ENCODE measurements at places on chromosomes 6 and 20. TPM values are rescaled to one million over a fixed set of nuclear protein-coding genes. Genes with fewer than 3 reads are reported as not detected.

BMP7 gene
- total RNA-seq: not detected

CBLN4 gene
- total RNA-seq: not detected

- DNase-seq: no peak
Observed at GRCh38 chr20:35133735-35134134, 13.4 kb downstream of the EDEM2 start.

GRCh38 chr20:46056970-46057855 lies 28.2 kb downstream of the SLC12A5 start:
- DNase-seq: no peak

DNA sequence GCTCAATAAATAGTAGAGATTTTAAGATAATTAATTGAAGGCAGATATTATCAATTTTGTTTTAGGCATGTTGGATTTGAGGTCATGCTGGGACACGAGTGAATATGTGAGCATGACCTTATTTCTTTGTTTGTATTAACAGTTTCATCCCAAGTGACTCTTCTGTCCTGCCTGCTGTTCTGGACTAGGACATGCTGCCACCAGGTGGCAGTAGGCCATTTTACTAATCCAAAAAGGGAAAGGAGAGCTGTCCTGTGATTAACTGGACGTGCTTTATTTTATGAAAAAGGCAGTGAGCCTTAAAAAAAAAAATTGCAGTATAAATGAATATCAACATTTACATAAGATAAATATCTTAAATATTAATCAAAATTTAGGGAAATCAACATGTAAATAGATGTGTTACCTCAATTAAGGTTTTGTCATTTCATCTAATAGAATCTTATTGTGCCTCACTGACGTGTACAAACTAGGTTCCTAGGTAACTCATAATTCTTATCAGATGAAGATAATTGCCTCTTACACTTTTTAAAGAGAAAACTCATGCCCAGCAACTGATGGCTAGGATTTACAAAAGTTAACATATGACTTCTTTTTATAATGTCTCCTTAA lies 49.8 kb downstream of the FRK start:
- DNase-seq: peak; percentile 65

DNA sequence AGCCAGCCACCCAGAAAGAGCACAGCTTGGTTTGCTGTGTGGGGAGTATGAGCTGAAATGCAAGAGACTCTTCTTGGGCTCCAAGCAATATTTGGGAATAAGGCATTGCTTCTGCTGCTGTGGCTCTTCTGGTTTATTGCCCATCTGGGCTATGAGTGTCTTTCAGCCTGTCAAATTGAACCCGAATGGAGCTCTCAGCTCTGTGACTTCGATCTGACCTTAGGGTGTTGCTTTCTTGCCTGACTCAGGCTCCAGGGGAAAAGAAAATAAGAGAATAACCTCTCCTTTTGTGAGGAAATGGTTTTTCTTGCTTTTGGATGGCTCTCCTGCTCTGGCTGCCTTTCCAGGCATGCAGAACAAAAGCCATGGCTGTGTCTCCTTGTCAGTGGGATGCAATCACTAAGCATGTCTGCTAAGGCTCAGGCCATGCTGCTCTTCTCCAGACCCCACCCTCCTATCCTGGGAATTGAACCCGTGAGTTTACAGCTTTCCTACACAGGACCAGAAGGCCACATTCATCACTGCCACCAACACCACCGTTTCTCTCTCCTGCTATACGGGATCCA lies 169.4 kb upstream of the JAG1 start:
- no peak for DNase-seq

Measured in renal cortical epithelial cell (primary cell).